ENCODE measurements at places on chromosomes 5 and 9.

DNA sequence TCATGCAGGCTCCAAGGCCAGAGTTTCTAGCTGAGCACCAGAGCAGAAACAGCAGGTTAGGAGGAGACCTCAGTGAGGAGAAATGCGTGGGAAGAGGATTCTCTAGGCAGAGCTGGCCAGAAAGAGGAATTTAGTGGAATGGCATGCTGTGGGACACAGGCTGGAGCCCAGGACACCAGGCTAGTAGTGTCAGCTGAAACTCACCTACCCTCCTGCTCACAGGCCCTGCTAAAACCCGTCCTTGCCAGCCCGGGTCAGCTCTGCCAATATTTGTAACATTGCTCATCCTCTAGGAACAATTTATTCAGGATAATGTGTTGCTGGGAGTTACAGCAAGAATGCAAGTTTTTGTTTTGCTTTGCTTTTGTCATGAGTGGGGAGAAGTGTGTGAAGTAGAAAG, 40.2 kb upstream of the AGXT2 start:
- no peak for DNase-seq

- no peak for DNase-seq
Measured at GRCh38 chr9:124733964-124734740, 37.0 kb downstream of the NR6A1 start.

DNA sequence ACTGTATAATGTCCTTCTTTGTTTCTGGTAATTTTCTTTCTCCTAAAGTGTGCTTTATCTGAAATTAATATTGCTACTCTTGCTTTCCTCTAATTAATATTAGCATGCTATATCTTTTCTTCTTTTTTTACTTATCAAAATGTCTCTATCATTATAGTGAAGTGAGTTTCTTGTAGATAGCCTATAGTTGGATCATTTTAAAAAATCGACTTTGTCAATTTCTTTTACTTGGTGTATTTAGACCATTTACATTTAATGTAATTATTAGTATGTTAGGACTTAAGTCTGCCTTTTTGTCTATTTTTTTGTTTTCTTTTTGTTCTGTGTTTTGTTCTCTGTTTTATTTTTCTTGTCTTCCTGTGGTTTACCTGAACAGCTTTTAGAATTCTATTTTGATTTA, 35.4 kb upstream of the RNF130 start:
- no peak for DNase-seq

DNA sequence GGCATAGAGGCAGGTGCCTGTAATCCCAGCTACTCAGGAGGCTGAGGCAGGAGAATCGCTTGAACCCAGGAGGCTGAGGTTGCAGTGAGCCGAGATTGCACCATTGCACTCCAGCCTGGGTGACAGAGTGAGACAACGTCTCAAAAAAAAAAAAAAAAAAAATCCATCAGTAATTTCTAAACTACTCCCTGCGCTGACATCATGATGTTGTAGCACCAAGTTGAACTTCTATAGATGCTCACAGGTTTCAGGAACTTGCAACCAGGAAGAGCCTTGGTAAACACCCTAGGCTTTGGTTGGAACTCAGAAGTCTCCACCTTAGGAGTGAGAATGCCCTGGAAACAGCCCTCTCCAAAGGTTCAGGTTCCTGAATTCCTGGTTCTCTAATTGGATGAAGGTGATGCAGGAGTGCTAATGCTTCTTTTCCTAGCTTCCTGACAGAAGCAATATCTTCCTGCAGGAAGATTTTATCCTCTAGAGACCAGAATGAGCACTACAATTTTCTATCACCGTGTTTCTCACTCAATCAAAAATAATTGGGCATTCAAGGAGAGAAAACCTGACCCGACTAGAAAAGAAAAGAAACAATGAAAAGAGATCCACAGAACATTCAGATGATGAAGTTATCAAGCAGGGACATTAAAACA, 469.6 kb downstream of the GADD45G start:
- DNase-seq = no peak

DNA sequence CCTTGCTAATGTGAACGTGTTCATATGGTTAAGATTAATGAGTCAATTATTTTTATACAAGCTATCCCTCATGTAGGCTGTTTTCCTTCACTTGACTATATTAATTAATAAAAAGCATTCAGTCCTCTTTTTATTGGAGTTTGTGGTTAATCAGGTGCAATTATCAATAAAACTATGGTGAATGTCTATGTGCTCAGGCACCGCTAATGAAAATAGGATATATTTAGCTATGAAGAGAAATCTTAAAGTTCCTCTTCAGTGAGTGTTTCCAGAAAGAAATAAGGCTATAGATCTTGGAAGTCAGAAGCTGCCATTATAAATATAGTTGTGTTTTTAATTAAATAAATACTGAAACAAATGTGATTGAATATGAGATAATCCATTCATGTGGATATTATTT, 422.1 kb downstream of the DMAC1 start:
- DNase-seq = no peak

GRCh38 chr9:105118636-105119035, 125.8 kb upstream of the SLC44A1 start:
- DNase-seq = no peak

DNA sequence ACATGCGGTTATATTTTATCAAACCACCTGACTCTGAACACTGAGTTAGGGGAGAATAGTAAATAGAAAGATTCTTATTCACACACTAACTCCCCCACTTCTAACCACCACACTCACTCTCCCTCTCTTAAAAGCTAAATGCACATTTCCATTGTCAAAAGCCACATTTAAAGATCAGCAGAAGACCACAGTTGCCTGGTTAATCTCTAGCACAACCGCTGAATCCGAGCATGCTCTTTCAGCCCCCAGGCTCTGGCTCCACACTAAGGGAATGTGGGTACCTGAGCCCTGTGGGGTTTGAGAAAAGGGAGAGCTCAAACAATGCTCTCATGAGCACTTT, 35.7 kb downstream of the PFDN1 start:
- DNase-seq = no peak

- DNase-seq = no peak
Measured at GRCh38 chr5:67255881-67256280, 59.3 kb upstream of the CD180 start.

DNA sequence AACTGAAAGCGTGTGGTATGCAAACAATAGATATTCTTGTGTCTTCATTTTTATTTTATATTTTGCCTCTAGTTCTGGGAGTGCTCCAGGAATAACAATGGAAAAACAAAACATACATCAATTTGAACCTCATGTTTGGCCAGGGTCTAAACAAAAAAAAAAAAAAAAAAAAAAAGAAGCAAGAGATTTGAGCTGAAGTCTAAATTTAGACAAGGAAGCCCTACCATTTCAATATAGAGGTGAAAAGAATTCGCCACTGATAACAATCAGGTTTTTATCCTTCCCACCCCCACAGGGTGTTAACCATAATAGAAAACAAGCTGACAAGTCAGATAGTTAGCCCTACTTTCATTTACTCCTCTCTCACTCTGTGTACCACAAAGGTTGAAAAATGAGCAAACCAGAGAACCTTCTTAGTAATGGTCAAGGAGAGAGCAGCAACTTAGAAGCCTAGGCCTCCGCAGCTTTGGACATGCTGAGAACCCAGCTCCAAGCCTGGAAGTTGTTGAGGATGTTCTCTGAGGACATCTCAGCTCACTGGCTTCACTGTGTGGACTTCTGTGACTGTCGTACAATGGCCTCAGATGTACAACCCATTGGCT, 118.2 kb upstream of the HMHB1 start:
- no peak for DNase-seq

DNA sequence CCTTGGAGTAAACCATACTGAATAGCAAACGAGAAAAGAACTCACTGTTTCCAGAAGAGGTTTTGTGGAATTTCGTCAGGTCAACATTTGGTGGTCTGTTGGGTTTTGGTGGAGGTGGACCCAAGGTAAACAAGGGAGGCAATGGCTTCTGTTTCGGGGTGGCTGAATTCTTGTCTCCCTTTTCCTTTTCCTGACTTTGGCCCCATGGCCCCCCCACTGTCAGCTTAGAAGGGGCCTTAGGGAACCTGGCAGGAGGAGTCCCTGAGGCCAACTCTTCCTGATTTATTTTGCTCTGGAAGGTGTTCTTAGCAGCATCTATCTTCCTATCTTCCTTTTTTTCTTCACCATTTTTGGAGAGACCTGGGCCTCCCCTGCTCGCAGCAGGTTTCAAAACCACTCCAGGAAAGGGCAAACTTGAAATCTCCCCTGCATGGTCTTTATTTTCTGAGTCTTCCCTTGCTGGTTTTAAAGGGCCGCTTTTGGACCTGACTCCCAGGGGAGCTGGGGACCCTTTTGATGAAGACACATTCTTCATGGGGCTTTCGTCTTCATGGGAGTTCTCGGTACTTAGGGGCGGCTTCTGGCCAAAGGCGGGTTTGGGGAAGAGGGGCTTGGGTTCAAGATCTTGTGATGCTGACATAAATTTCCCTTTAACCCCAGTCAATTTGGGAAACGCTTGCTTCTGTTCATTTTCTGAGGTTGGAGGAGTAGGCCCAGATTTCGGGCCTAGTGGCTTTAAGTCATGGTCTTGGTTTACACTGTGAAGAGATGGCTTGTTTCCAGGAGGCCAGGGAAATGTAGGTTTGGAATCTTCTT, 17.4 kb downstream of the FYB1 start:
- DNase-seq = no peak

DNA sequence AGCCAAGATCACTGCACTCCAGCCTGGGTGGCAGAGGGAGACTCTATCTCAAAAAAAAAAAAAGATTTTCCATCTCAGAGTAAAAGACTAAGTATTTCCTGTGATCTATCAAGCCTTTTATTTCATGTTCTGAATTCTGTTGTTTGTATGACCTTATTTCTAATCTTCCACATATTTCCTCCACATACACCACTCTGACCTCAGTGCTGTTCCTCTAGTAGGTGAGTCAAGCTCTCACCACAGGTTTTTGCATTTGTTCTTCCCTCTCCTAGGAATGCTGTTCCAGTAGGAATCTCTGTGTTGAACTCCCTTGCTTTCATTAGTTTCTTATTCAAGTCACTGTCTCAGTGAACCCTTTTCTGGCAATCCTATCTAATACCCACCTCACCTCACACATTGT, 68.1 kb downstream of the INVS start:
- no peak for DNase-seq

GRCh38 chr9:14962193-14962882, 52.1 kb upstream of the FREM1 start:
- DNase-seq = no peak

GRCh38 chr5:94888674-94889073, 270.2 kb downstream of the SLF1 start:
- DNase-seq = no peak

All from hippocampal formation (tissue), 2 donors.